Kidney (tissue), 22 donors: ENCODE measurements at places on chromosomes 3 and 15.

DNA sequence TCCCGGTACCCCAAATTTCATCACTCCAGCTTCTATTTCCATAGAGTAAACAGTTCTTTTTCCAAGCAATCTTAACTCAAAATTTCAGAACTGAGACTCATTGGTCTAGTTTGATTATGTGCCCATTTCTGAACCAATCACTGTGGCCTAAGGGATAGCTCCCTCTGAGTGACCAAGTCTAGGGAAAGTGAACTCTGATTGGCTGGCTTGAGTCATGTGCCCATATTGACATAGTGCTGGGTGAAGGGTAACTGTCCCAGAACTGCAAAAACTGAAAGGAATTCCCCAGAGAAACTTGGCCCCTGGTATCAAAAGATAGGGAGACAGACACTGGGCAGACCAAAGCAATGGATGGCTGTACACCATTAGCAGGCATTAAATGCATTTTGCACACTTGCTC is 171.2 kb upstream of the WNT5A start:
- no peaks in the 10 kb centered on the region for H3K36me3 ChIP-seq
- H3K27me3 ChIP-seq = no peaks in the 10 kb centered on the region
- no peak overlapping the region for H3K27ac ChIP-seq
- no peak for DNase-seq
- no peaks in the 10 kb centered on the region for H3K4me1 ChIP-seq

GRCh38 chr3:145898487-145898886 is 262.5 kb downstream of the PLOD2 start:
- H3K4me1 ChIP-seq = no peaks in the 10 kb centered on the region
- H3K36me3 ChIP-seq = no peaks in the 10 kb centered on the region
- no peak overlapping the region for H3K4me3 ChIP-seq
- H3K27ac ChIP-seq = no peak overlapping the region
- no peaks in the 10 kb centered on the region for H3K27me3 ChIP-seq
- DNase-seq = no peak

GRCh38 chr3:102536456-102536855 is 101.6 kb downstream of the ZPLD1 start:
- no peaks in the 10 kb centered on the region for H3K36me3 ChIP-seq
- H3K4me1 ChIP-seq = no peaks in the 10 kb centered on the region
- DNase-seq = peak; percentile 61
- H3K27me3 ChIP-seq = no peaks in the 10 kb centered on the region
- no peak overlapping the region for H3K4me3 ChIP-seq
- no peak overlapping the region for H3K27ac ChIP-seq

DNA sequence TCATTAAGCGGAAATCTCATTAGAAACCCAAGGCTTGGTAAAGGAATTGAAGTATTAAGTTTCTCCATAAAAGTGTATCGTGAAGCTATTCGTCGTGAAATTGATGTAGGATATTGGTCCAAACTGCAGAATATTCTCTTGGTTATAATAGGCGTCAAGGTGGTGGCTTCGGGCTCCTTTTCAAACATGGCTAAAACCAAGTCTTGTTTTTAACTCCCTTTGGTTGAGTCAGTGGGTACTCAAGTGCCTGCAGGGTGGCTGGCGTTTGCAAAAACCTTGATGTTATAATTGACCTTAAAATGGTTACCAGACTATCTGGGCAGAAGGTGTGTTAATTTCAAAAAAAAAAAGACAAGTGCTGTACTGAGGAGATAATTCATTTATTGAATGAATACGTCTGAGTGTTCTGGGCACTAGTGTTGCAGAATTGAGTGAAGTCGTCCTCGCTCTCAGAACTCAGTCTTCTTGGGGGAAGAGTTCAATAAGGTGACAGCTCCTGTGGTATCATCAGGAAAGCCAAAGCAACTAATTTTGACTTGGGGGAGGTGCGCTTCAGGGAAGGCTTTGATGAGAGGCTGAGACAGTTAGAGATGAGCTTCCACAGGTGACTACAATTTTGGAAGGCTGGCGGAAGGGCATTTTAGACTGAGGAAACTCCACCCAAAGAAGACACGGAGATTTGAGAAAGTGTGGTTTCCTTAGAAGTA is 1.5 kb downstream of the UBE2Q2 start:
- H3K27ac ChIP-seq = no peak overlapping the region
- peak overlapping the region; percentile 90 for H3K4me3 ChIP-seq
- H3K4me1 ChIP-seq = peaks cover 3% of the 10 kb centered on the region
- no peaks in the 10 kb centered on the region for H3K36me3 ChIP-seq
- no peaks in the 10 kb centered on the region for H3K27me3 ChIP-seq

GRCh38 chr15:33341953-33342352 is 31.2 kb downstream of the RYR3 start:
- H3K27me3 ChIP-seq = no peaks in the 10 kb centered on the region
- no peak overlapping the region for H3K4me3 ChIP-seq
- no peaks in the 10 kb centered on the region for H3K36me3 ChIP-seq
- no peak for DNase-seq
- no peak overlapping the region for H3K27ac ChIP-seq

DNA sequence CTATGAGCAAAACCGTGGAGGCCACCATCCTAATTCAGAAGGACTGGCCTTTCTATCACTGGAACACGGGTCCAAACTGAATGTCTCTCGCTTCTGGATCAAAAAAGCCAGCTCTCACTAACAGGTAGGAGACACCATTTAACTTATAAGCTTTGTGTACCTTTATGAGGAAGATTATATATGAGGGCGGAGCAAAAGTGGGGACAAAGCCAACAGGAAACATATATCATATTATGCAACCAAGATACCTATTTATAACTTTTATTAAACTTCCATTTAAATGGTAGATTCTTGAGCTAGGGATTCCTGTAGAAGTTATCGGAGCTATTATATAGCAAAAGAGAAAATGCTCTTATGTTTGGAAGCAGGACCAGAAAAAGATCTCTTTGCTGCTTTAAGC is 78.4 kb downstream of the IGF2BP2 start:
- no peak overlapping the region for H3K4me3 ChIP-seq
- H3K27ac ChIP-seq = no peak overlapping the region
- DNase-seq = no peak
- no peaks in the 10 kb centered on the region for H3K4me1 ChIP-seq
- H3K36me3 ChIP-seq = no peaks in the 10 kb centered on the region

- no peaks in the 10 kb centered on the region for H3K27me3 ChIP-seq
- H3K4me3 ChIP-seq = peak overlapping the region; percentile 81
- H3K36me3 ChIP-seq = no peaks in the 10 kb centered on the region
- no peaks in the 10 kb centered on the region for H3K4me1 ChIP-seq
- no peak for DNase-seq
- no peak overlapping the region for H3K27ac ChIP-seq
These were observed 891 bp downstream of the EXOG start for GRCh38 chr3:38497031-38497430.

DNA sequence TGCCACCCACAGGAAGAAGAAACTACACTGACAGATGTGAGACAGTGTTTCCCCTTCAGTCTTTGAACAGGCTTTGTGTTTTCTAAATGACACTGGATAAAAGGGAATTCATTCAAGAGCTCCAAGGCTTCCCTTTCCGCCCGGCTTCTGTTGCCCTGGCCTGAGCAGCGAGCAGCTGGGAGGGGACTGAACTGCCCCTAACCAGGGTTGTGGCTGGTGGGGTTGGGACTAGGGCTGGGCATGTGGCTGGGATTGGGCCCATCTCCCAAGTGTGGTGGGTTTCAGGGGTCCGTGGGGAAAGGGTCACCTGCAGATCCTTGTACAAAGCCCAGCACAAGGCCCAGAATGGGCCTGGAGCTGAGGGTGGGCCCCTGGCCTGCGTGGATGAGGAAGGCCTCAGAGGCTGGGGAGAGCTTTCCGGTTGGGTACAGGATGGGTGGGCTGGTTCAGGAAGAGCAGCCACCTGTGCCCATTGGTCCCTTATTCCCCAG is 10.4 kb downstream of the VILL start:
- no peak overlapping the region for H3K27ac ChIP-seq
- H3K4me3 ChIP-seq = no peak overlapping the region
- no peak for DNase-seq
- H3K4me1 ChIP-seq = peaks cover 27% of the 10 kb centered on the region

- H3K4me3 ChIP-seq = no peak overlapping the region
- no peak for DNase-seq
- no peaks in the 10 kb centered on the region for H3K36me3 ChIP-seq
- no peaks in the 10 kb centered on the region for H3K4me1 ChIP-seq
These were observed 31.8 kb upstream of the HES1 start for GRCh38 chr3:194103983-194104751.

DNA sequence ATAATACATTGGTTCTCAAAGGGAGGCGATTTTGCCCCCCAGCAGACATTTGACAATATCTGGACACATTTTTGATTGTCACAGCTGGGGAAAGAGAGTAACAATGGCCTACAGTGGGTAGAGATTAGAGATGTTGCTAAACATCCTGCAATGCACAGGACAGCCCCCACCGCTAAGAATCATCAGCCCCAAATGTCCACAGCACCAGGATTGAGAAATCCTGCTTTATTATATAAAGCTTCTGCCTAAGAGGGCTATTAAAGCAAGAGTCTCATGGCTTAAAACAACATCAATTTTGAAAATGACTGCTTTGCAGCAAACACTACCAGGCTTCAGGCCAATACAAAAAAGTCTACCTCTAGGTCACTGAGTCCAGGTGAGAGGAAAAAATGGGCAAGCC is 68.2 kb downstream of the NTRK3 start:
- no peaks in the 10 kb centered on the region for H3K4me1 ChIP-seq
- H3K27ac ChIP-seq = no peak overlapping the region
- no peak for DNase-seq
- H3K36me3 ChIP-seq = no peaks in the 10 kb centered on the region
- H3K4me3 ChIP-seq = no peak overlapping the region
- no peaks in the 10 kb centered on the region for H3K27me3 ChIP-seq

DNA sequence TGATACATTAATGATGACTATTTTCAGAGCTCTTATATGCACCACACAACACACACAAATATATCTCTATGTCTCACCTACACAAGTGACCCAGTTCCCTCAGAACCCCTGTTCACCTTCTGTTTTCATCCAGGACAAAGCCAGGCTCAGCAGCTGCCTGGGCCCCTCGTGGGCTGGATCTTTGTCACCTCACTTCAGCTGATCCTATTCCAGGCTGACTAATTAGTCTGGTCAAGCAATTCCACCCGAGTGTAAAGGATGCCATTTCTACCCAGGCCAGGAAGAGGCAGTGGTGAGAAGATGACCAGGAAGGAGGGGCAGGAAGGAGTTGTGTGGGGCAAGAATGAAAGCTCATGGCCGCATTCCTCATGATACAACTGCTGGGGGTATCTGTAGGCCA is 62.3 kb downstream of the DHX30 start:
- no peaks in the 10 kb centered on the region for H3K4me1 ChIP-seq
- no peaks in the 10 kb centered on the region for H3K27me3 ChIP-seq
- no peak for DNase-seq
- no peak overlapping the region for H3K27ac ChIP-seq

DNA sequence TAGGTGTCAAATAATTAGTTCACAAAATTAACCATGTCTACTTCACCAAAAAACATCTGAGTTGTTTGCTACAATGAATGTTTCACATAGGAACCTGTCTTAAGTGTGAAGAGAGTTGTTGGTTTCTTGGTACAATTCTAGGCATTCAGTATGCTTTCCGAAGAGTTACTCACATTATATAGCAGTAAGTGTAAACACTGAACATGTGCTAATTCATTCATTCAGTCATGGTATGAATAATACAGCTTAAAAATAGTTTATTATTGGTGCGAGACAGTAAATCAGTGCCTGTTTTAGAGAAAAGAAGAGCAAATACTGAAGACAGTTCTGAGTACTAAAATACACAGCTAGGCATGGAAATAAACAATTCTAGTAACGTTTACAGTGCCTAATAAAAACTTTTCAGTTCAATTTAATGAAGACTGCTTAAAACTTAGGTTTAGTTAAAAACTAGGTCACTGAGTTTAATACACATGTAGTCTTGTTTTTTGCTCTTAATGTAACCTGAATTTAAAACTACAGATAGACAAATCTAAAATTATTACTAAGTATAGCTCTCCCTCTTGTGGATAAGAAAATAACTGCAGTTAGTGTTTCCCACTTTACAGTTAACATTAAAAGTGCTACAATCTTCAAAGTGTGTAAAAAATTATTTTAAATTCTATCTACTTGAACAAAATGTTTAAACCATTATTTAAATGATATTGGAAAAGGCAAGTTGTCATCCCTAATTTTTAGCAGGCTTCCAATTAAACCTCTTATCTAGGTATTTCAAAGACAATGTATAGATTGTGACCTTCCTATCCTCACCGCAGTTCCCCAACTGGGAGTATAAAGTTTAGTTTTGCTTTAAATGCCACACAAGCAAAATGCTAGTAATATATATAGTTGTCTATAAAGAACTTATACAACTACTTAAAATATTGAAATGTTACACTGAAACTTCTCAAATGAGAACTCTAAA is 20.1 kb upstream of the ZCWPW2 start:
- H3K4me1 ChIP-seq = no peaks in the 10 kb centered on the region
- no peak overlapping the region for H3K4me3 ChIP-seq
- no peak overlapping the region for H3K27ac ChIP-seq
- no peak for DNase-seq

- no peak overlapping the region for H3K4me3 ChIP-seq
- no peak overlapping the region for H3K27ac ChIP-seq
- H3K27me3 ChIP-seq = no peaks in the 10 kb centered on the region
- DNase-seq = no peak
These were observed 92.1 kb downstream of the HHLA2 start for GRCh38 chr3:108388136-108389132.

- no peak overlapping the region for H3K4me3 ChIP-seq
- no peak for DNase-seq
- no peaks in the 10 kb centered on the region for H3K36me3 ChIP-seq
- no peak overlapping the region for H3K27ac ChIP-seq
These were observed 122.6 kb downstream of the OSBPL10 start for GRCh38 chr3:31858439-31858838.

DNA sequence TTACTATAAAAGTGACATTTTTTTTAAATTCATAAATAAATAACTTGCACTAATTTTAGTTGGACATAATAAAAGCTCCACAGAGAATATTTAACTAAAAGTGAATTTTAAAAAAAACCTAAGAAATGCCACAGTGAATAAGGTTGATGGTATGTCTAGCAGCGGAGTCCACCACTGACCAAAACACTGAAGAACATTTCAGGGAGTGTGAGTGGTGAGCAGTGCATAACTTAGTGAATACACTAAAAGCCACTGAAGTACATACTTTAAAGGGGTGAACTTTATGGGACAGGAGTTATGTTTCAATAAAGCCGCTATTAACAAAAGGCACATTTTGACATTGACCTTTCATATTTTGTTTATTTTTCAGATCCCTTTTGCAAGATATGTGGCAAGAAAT is 32.3 kb downstream of the SRP14 start:
- H3K27ac ChIP-seq = no peak overlapping the region
- H3K27me3 ChIP-seq = no peaks in the 10 kb centered on the region
- no peak overlapping the region for H3K4me3 ChIP-seq
- H3K4me1 ChIP-seq = no peaks in the 10 kb centered on the region

GRCh38 chr15:90451053-90451850 is 63.2 kb downstream of the IQGAP1 start:
- no peaks in the 10 kb centered on the region for H3K4me1 ChIP-seq
- H3K36me3 ChIP-seq = peaks cover 4% of the 10 kb centered on the region
- no peak overlapping the region for H3K4me3 ChIP-seq
- no peak overlapping the region for H3K27ac ChIP-seq
- DNase-seq = no peak
- no peaks in the 10 kb centered on the region for H3K27me3 ChIP-seq

GRCh38 chr3:183626877-183627594 is 8.4 kb upstream of the KLHL24 start:
- no peaks in the 10 kb centered on the region for H3K4me1 ChIP-seq
- peak; percentile 90 for DNase-seq
- no peaks in the 10 kb centered on the region for H3K36me3 ChIP-seq
- H3K27me3 ChIP-seq = no peaks in the 10 kb centered on the region
